Nucleus accumbens (tissue), 56 donors: ENCODE measurements at places on chromosomes 3 and 15.

- no peak for DNase-seq
Measured at GRCh38 chr3:21694506-21694905, 56.5 kb downstream of the ZNF385D start.

DNA sequence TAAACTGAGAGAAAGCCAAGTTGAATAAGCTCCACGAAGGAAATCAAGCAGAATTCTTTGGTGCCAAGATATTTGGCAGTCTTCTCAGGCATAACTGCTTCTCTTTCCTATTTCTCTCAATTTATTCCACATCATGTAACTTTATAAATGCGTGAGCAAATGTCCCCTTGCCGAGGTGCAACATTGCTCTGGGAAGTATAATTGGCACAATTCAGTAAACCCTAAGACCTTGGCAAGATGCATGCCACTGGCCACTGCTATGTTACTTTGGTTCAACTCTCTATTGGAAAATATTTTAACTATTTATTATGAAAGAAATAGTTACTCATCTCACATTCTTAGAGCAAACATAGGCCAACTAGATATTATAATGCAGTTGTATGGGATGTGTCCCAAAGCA is 170.2 kb downstream of the SUCNR1 start:
- no peak for DNase-seq

DNA sequence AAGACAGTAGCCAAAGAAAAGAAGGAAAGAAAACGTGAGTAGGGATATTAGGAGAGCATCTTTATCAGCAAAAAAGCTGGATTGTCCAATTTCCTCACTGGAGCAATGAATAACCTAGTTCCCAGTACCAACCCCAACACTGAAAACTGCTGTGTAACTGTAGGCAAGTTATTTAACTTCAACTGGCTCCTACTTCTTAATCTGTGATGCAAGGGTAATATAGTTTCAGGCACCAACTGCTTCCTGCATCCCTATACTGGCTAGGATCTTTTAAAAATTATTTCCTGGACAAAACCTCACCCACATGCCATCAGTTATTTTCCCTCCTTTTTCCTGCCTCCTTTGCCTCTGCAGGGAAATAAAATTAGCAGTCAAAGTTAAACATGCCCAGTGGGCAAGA is 59.6 kb downstream of the ZBTB20 start:
- DNase-seq, result no peak

GRCh38 chr15:70240820-70241430 is 143.2 kb upstream of the TLE3 start:
- DNase-seq, result no peak

DNA sequence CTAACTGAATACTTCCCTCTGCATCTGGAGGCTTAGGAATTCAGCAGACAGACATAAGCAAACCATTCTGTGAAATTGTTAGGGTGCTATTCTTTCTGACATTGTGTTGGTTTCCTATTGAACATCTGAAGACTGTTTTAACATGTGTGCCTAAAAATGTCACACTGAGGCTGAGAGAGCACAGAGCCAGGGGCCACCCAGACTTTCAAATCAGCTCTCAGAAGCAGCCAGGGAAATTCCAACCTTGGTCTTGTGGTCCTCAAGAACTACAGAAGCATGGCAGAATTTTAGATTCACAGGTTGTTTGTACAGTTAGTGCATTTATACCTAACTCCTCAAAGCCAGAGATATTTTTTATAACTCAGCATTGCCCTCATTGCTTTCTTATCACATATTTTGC is 929.2 kb upstream of the CFAP20DC start:
- DNase-seq, result no peak

GRCh38 chr3:170002879-170003278 is 34.9 kb upstream of the GPR160 start:
- no peak for DNase-seq

DNA sequence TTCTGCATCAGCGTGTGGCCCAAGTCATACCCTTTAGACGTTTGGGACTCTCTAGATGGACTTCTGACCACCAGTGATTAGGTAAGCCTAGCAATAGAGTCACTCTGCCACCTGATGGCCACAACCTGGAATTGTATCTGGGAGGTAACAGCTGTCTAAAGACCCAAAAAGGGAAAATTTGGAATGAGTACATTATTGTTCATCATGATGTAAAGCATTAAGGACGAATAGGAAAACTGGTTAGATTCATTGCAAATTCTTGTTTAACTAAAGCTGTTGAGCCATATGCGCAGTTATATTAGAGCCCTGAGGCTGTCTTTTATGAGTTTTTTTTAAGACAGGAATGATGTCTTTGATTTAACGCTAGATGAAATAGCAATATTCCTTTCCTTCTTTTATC is 63.6 kb downstream of the FAM81A start:
- DNase-seq, result no peak
